ENCODE measurements at places on chromosomes 3 and 15.

DNA sequence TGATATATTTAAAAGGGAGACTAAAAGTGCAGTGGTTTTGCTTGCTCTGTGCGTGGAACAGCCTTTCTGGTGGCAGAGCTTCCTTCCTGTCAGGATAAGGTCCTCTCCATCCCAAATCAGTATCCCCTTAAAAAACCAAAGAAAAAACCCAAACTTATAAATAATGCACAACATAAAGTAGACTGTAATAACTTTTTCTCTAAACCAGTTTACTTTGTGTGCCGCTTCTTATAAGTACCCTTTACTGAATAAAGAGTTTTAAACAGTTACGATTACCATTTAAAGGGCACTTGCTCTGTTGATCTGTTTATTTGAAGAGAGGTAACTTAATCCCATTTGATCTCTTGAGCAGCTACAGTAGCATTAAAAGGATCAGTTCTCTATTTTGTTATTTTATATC, 2.5 kb downstream of the PIK3CA start:
- no peak for DNase-seq

DNA sequence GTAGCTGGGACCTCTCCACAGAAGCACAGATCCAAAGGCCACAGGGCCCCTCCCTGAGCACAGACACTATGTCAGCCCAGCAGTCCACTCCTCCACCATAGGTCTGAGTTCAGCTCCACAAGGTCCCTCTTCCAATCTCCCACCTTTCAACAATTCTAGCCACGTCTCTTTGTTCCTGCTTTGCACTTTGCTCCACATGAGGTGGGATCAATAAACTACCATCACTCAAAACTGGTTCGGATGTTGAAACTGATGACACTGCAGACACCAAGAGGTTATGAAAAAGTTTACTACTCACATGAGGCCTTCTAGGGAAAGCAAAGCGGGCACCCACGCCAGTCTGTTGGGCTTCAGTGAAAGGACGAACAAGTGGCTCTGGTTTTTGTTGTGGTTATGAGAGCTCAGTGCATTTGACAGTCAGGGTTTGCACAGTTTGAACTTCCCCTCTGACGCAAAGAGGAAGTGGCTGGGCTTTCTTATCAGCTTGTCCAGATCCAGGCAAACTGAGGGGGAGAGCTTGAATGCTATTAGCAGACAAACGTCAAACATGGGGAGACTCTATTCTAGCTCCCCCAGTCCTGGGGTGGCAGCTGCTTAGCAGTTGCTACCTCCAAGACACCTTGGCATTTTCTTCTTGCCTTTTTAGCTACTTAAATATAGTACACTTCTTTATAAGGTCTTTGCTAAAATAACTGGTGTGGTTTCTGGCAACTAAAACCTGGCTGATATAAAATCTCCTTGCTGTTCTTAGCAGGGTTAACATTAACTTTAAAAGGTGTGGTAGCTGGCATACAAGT, 37.8 kb downstream of the ZNF445 start:
- peak; percentile 72 for DNase-seq

DNA sequence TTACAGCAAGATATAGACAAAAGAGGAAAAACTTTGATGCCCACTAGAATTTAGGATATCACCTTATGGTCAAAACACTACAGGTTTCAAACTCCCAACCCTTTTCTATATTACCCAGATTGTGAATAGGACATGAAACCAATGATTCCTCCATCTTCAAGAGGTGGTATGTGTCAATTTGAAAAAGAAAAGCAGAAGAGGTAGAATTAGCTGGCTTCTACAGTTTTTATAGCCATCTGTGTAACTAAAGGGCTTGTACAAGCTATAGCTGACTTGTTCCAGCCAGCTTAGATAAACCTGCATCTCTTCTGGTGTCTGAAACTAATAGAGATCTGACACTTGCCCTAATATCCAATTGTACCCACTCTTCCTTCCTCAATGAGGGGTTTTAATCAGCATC, 24.9 kb upstream of the HGD start:
- DNase-seq = no peak

DNA sequence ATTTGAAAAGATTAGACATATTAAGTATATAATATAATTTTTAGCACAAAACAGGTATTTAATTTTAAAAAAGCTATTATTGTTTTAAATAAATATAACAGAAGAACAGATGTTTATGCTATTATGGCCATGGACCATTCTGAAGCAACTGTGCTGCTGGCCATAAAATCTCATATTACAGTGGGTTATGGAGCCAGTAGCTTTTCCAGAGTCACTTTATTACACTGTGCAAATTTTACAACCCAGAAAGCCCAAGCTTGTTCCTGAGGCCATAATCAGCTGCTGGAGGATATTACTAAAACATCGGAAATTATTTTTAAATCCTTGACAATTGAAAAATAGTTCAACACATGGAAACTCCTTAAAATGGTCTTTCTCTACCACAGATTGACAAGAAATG, 557.3 kb upstream of the KCNMB2 start:
- DNase-seq = no peak

GRCh38 chr3:46098319-46098761, 71.1 kb upstream of the XCR1 start:
- DNase-seq = peak; percentile 58

- DNase-seq = no peak
These were observed 13.0 kb downstream of the TGM5 start for GRCh38 chr15:43253431-43254403.

GRCh38 chr15:70186152-70186551, 88.4 kb upstream of the TLE3 start:
- no peak for DNase-seq

- no peak for DNase-seq
These were observed 49.6 kb downstream of the SLMAP start for GRCh38 chr3:57805674-57806073.

DNA sequence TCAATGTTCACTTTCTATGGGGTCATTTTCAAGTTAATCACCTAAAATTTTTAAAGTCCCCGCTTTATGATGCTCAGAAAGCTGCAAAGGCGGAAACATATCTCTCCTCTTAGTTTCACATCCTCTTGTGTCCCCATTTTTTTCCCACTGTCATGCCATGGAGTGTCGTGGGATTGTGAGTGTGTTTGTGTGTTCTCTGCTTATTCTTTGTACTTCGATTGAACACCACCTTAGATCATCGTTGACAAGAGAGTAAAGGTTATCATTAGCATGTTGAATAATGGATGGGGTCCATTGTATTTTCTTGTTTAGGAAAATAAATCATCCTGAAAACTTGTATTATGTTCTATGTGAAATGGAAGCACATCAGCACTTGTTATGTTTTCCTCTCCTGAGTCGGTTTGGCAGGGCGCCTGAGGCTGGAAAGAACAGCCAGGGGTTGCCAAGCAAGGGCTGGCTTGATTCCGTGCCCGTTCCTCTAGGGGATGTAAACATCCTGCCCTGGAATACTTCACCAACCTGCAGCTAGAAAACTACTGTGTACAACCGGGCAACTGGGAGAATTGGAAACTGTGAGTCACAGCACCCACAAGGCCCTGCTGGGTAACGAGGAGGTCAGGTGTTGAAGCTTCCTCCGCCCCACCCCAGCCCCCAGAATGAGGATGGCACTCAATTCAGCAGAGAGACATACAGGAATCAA, 67.2 kb downstream of the EIF4E3 start:
- DNase-seq = peak; percentile 58

DNA sequence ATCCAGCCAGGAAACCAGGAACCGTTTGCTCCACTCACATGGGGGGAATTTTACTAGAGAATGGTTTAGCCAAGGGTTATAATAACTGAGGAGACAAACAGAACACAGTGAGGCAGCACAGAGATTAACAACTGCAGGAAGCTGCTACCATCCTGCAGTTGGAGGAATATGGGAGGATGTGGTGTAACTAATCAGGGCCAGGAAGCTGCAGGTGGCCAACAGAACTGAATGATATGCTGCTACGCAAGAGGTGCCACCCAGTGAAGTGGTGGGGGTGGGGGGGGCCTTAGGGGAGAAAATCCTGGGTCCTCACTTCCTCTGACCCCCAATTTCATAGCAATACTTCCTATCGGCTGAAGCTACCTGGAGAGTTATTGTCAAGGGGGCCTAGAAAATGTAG, 306.4 kb upstream of the STT3B start:
- DNase-seq = no peak

DNA sequence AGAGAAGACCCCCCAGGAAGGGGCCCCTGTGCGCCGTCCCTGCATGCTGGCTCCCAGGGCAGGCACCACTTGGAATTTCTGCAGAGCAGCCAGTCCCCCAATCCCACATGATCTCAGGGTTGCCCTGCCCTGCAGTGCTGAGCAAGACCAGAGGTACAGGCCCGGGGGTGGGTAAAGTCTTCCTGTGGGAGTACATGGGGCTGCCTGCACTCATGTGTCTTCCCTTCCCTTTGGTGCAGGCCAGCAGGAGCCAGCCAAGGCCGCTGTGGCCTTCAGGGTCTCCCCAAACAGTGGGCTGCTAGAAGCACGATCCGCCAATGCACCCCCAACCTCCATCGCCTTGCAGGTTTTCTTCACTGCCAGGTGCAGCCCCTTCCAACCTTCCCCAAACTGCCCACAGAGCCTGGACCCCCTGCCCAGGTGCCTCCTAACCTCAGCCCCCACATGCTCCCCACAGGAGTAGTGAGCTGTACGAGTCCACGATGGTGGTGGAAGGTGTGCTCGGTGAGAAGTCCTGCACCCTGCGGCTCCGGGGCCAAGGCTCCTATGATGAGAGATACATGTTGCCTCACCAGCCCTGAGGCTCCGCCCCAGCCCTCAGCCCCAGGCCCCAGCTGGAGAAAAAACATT, 15.0 kb downstream of the ACAA1 start:
- DNase-seq = no peak

DNA sequence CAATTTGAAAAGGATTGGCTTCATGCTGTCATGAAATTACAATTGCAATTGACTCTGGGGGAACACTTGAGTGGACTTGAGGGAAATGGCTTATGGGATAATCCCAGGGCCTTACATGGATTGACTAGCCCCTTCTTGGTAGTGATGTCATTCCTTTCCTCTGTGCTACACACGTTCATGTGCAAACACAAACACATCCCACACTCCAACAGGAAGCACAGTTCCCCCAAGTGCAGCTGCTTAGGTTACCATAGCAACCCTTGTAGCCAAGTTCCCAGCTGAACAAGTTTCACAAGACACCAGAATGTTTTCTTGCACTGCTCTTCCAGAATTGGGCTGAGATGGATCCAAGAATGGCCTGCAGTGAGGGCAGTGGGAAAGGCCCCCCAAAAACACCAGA, 217.0 kb downstream of the ZNF621 start:
- no peak for DNase-seq

- DNase-seq = no peak
These were observed 33.7 kb downstream of the SYNM start for GRCh38 chr15:99138491-99138982.

GRCh38 chr3:124998247-124998630, 57.6 kb downstream of the HEG1 start:
- no peak for DNase-seq

- no peak for DNase-seq
These were observed 23.1 kb downstream of the CMTM8 start for GRCh38 chr3:32261545-32261944.
